IMR-90 (cell line): ENCODE measurements at places on chromosomes 5 and 9. TPM values are rescaled to one million over a fixed set of nuclear protein-coding genes. Genes with fewer than 3 reads are reported as not detected.

- H3K4me1 ChIP-seq: peaks cover 17% of the 10 kb centered on the region
- no peaks in the 10 kb centered on the region for H3K27me3 ChIP-seq
- no peak overlapping the region for H3K27ac ChIP-seq
- H3K4me3 ChIP-seq: no peak overlapping the region
- DNase-seq: no peak
These were observed 161.7 kb upstream of the LHFPL2 start for GRCh38 chr5:78810098-78810920.

- no peak overlapping the region for H3K4me3 ChIP-seq
- H3K4me1 ChIP-seq: no peaks in the 10 kb centered on the region
- peaks cover 84% of the 10 kb centered on the region for H3K27me3 ChIP-seq
These were observed 4.7 kb upstream of the FOXB2 start for GRCh38 chr9:77014597-77015263.

- no peak overlapping the region for H3K27ac ChIP-seq
- no peak overlapping the region for H3K4me3 ChIP-seq
- no peaks in the 10 kb centered on the region for H3K27me3 ChIP-seq
- H3K36me3 ChIP-seq: no peaks in the 10 kb centered on the region
- peak; percentile 60 for DNase-seq
These were observed 102.2 kb downstream of the YTHDC2 start for GRCh38 chr5:113615708-113616107.

GRCh38 chr9:93674580-93675335 is 98.4 kb downstream of the PHF2 start:
- peaks cover 26% of the 10 kb centered on the region; the same call in 1 of the 2 replicates for H3K36me3 ChIP-seq
- DNase-seq: no peak
- H3K4me1 ChIP-seq: no peaks in the 10 kb centered on the region
- H3K27ac ChIP-seq: no peak overlapping the region
- H3K27me3 ChIP-seq: no peaks in the 10 kb centered on the region
- no peak overlapping the region for H3K4me3 ChIP-seq

DNA sequence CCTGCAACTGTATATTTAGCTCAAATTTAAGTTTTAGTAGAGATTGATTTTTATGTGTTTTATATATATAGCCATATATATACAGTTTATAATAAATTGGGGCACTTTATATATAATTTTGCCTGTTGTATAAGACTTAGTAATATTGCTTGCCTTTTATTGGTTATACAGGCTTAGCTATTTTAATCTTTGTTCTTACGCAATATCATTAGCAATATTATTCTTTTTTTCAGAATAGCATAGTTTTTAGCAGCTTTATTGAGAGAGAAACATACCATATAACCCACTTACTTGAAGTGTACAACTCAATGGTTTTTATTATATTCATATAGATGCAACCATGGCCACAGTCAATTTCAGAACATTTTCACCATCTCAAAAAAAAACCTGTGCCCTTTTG is 28.0 kb downstream of the CDO1 start:
- H3K4me3 ChIP-seq: no peak overlapping the region
- no peaks in the 10 kb centered on the region for H3K4me1 ChIP-seq
- no peak overlapping the region for H3K27ac ChIP-seq
- H3K27me3 ChIP-seq: peaks cover 4% of the 10 kb centered on the region
- no peak for DNase-seq

DNA sequence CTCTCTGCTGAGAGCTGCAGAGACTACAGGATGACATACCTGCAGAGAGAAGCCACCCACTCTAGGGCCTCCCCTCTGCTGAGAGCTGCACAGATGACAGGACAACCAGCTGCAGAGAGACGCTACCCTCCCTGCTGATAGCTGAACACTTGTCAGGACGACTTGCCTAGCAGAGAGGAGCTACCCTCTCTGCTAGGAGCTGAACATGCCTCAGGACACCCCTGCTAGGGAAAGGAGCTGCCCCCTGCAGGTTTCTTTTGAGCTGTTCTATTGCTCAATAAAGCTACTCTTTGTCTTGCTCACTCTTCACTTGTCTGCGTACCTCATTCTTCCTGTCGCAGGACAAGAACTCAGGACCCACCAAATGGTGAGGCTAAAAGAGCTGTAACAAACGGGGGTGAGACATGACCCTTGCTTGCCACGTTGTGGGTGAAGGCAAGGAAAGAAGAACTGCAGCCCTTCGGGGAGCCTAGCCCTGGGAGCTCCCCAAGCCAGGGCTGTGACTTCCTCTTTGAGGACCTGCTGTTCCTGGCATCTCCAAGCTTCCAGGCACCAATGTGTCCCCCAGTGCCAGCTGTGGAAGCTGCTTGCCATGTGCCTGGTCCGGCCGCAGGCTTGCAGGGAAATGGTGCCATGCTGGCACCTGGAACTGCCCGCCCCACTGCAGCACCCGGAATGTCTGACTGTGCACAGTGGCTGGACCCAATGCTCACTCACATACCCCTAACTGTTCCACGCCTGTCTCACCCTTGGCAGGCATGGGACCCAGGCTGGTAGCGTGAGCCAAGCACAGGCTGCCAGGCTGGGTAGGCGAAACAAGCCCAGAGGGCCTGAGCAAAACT is 5.1 kb upstream of the TESK1 start:
- H3K27ac ChIP-seq: no peak overlapping the region
- no peaks in the 10 kb centered on the region for H3K36me3 ChIP-seq

PCDH12 gene
- total RNA-seq: under 0.01 and 0.18 TPM in 2 replicates

SH3PXD2B gene
- 7.8 and 8.2 TPM in 2 replicates for total RNA-seq

BSPRY gene
- not detected in 2 replicates for total RNA-seq

GRCh38 chr5:14464671-14465070 is 116.9 kb upstream of the OTULINL start:
- H3K4me1 ChIP-seq: peaks cover 38% of the 10 kb centered on the region
- no peak overlapping the region for H3K4me3 ChIP-seq
- H3K27me3 ChIP-seq: no peaks in the 10 kb centered on the region

- DNase-seq: peak; percentile 64
- H3K4me1 ChIP-seq: peaks cover 11% of the 10 kb centered on the region
- no peaks in the 10 kb centered on the region for H3K36me3 ChIP-seq
- no peak overlapping the region for H3K4me3 ChIP-seq
- H3K27ac ChIP-seq: no peak overlapping the region
These were observed 49.8 kb downstream of the NR6A1 start for GRCh38 chr9:124721109-124721906.

- no peak overlapping the region for H3K27ac ChIP-seq
- no peak for DNase-seq
- H3K36me3 ChIP-seq: peaks cover 6% of the 10 kb centered on the region; the same call in 1 of the 2 replicates
These were observed 52.2 kb downstream of the LURAP1L start for GRCh38 chr9:12826924-12827565.

GRCh38 chr5:57067597-57067924 is 106.3 kb upstream of the GPBP1 start:
- H3K36me3 ChIP-seq: no peaks in the 10 kb centered on the region
- no peak overlapping the region for H3K27ac ChIP-seq
- peak; percentile 32 for DNase-seq
- no peak overlapping the region for H3K4me3 ChIP-seq

PCDHGA11 gene
- total RNA-seq: 5.4 and 5.8 TPM in 2 replicates

AMACR gene
- 10.0 and 12.9 TPM in 2 replicates for total RNA-seq

ORM2 gene
- not detected in 2 replicates for total RNA-seq

DNA sequence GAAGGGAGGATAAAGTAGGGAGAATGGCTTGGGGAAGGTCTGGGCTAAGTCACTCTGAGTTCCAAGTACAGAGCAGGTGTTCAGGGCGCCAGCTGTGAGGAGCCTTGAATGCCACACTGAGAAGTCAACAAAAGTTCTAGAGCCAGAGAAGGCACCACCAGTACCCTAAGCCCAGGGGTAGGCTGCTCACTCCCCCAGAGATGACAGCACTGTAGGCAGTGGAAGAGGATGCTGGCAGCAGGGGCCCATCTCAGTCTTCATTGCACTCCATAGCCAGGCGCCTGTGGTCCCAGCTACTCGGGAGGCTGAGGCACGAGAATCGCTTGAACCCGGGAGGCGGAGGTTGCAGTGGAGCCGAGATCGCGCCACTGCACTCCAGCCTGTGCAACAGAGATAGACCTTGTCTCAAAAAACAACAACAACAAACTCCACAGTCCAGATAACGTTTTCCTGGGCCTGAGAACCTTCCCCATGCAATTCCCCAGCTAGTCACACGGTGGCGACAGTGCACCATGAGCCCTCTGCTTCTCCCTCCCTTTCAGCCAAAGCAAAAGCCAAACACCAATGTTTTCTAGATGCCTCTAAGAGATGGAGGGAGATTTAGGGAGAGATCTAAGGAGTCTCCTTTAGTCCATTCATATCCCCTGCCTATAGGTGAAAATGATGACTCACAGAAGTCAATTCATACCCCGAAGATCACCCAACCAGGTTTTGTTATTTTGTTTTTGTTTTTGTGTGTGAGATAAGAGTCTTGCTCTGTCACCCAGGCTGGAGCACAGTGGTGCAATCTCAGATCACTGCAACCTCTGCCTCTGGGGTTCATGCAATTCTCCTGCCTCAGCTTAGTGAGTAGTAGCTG is 19.8 kb upstream of the NSD1 start:
- H3K27ac ChIP-seq: no peak overlapping the region
- H3K4me3 ChIP-seq: no peak overlapping the region
- H3K4me1 ChIP-seq: no peaks in the 10 kb centered on the region; the same call in 1 of the 2 replicates

DNA sequence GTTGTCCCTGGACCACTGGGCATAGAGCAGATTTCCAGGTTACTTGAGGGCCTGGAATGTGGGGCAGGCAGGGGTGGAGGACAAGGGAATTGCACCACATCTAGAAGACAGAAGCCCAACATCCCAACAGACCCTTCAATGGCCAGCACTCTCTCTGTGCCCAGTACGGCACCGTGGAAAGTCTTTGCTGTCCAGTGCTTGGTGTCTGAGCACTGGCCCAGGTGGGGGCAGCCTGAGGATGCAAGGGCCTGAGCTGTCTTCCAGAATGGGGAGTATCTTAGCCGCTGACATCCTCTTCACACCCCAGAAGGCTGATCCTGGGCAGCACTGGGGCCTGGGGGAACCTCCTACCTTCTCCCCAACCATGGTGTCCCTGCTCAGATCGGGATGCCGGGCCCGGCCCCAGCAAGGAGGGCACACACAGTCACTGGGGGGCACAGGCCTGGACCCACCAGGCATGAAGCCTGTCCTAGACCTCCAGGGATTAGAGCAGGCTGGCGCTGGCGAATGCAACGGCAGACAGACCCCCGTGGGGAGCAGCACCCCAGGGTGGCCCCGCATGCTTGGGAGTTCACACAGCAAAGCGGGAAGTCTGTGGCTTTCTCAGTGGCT is 40.6 kb upstream of the OLFM1 start:
- H3K4me3 ChIP-seq: no peak overlapping the region
- H3K27me3 ChIP-seq: peaks cover 1% of the 10 kb centered on the region; the same call in 1 of the 2 replicates
- no peaks in the 10 kb centered on the region for H3K4me1 ChIP-seq
- DNase-seq: no peak
- no peak overlapping the region for H3K27ac ChIP-seq

- no peaks in the 10 kb centered on the region for H3K27me3 ChIP-seq
- peak; percentile 86 for DNase-seq
- no peaks in the 10 kb centered on the region for H3K36me3 ChIP-seq
These were observed 65.5 kb upstream of the ABCA1 start for GRCh38 chr9:104993291-104993963.

DNA sequence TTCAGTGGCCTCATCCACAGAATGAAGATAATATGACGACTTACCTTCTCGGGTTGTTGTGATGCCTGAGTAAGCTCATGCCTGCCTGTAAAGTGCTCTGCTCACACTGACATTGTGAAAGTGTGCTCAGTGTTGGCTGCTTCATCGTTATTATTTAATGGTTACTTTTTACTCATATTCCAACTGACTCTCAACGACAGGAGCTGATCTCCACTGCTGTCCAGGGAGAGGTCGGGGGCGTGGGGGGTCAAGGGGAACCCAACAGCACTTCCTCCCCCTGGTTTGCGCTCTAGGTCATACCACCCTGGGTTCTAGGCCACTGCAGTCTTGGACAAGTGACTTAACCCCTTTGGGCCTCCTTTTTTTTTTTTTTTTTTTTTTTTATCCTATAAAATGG is 52.9 kb upstream of the ANGPTL2 start:
- DNase-seq: no peak
- H3K27ac ChIP-seq: no peak overlapping the region
- H3K4me3 ChIP-seq: no peak overlapping the region
- H3K4me1 ChIP-seq: peaks cover 15% of the 10 kb centered on the region
- no peaks in the 10 kb centered on the region for H3K36me3 ChIP-seq

GRCh38 chr5:128667152-128667551 is 129.1 kb upstream of the FBN2 start:
- no peaks in the 10 kb centered on the region; the same call in 1 of the 2 replicates for H3K4me1 ChIP-seq
- H3K27ac ChIP-seq: no peak overlapping the region
- H3K36me3 ChIP-seq: no peaks in the 10 kb centered on the region
- H3K4me3 ChIP-seq: no peak overlapping the region
- DNase-seq: no peak

GRCh38 chr5:169706758-169707450 is 69.8 kb downstream of the DOCK2 start:
- no peaks in the 10 kb centered on the region for H3K27me3 ChIP-seq
- no peak overlapping the region for H3K4me3 ChIP-seq
- H3K27ac ChIP-seq: peak overlapping the region; percentile 19; the same call in 1 of the 2 replicates
- peaks cover 25% of the 10 kb centered on the region for H3K4me1 ChIP-seq

- no peaks in the 10 kb centered on the region for H3K36me3 ChIP-seq
- H3K4me1 ChIP-seq: no peaks in the 10 kb centered on the region
- DNase-seq: no peak
- H3K27me3 ChIP-seq: peaks cover 3% of the 10 kb centered on the region; the same call in 1 of the 2 replicates
These were observed 69.9 kb downstream of the DAPK1 start for GRCh38 chr9:87567571-87567970.

PPP1R26 gene
- total RNA-seq: 3.8 and 4.4 TPM in 2 replicates

ASPN gene
- total RNA-seq: under 0.01 and 0.28 TPM in 2 replicates

- H3K27ac ChIP-seq: peak overlapping the region; percentile 88; the same call in 1 of the 2 replicates
- peak; percentile 89 for DNase-seq
- H3K36me3 ChIP-seq: no peaks in the 10 kb centered on the region
- H3K4me1 ChIP-seq: peaks cover 26% of the 10 kb centered on the region
- H3K4me3 ChIP-seq: no peak overlapping the region
- no peaks in the 10 kb centered on the region for H3K27me3 ChIP-seq
These were observed 98.5 kb downstream of the SNX18 start for GRCh38 chr5:54616031-54616430.

- DNase-seq: no peak
- no peak overlapping the region for H3K27ac ChIP-seq
- peaks cover 16% of the 10 kb centered on the region for H3K4me1 ChIP-seq
- H3K4me3 ChIP-seq: no peak overlapping the region
- H3K36me3 ChIP-seq: no peaks in the 10 kb centered on the region
- H3K27me3 ChIP-seq: no peaks in the 10 kb centered on the region
These were observed 254.9 kb downstream of the SYK start for GRCh38 chr9:91056486-91056885.

NUDT12 gene
- total RNA-seq: 5.9 and 10.0 TPM in 2 replicates

TMEM171 gene
- total RNA-seq: 3.0 and 3.3 TPM in 2 replicates

GRCh38 chr5:56346741-56347535 is 113.8 kb upstream of the ANKRD55 start:
- no peaks in the 10 kb centered on the region for H3K36me3 ChIP-seq
- H3K27ac ChIP-seq: peak overlapping the region; percentile 98
- peak; percentile 98 for DNase-seq
